ENCODE measurements at places on chromosomes 16 and 17.

GRCh38 chr16:88982286-88983084 is 5.5 kb upstream of the CBFA2T3 start:
- DNase-seq, result no peak

DNA sequence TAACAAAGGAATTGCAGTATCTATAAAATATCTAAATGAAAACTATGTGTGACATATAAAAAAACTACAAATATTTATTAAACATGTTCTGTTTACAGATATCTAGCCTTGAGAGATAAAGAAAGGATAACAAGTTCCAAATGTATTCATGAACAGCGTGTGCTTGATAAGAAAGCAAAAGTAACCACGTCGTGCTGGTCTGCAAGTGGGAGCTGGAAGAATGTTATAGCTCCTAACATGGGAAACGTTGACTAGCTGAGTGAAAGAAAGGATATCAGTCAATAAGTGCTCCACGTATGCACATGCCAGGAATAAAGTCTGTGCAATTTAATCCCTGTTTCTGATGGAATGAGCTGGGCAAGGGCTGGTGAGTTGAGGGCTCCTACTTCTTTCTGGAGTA is 71.2 kb upstream of the CDYL2 start:
- DNase-seq, result no peak

DNA sequence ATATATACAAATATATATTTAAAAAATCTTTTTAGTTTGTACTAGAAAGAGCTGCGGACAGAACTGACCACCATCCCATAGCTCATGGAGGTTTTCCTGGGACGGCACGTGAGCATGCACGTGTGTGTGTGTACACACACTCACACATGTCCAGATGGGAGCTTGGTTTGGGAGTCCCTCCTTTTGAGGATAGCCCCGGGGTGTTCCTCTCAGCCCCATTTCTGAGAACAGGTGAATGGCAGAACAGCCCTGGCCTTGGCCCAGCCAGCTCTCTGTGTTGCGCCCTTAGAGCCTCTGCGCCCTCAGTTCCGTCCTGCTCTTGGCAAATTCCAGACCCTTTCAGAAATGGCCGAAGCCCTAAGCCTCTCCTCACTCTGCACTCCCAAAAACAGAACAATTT is 70.1 kb downstream of the AMFR start:
- DNase-seq, result no peak

DNA sequence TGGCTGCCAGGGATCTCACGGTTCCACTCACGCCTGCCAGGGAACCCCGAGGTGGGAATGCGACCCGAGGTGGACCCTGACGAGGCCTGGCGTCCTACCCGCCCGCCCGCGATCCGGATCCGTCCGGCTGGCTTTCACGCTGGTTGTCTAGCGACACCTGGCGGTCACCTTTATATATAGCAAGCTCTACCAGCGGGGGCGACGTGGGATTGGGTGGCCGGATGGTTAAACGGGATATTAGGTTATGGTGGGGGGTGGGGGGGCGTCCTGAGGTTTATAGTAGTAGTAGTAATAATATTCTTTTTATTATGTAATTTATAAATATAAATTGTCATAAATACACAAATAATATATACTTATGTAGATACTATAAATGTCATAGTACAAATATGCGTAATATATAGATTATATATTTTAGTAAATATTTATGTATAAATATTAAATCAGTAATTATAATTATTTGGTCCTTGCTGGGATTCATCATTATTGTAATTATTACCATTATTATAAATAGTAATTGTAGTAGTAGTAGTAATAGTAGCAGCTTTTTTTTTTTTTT is 136.9 kb downstream of the KCNJ12 start:
- DNase-seq, result peak; percentile 34

DNA sequence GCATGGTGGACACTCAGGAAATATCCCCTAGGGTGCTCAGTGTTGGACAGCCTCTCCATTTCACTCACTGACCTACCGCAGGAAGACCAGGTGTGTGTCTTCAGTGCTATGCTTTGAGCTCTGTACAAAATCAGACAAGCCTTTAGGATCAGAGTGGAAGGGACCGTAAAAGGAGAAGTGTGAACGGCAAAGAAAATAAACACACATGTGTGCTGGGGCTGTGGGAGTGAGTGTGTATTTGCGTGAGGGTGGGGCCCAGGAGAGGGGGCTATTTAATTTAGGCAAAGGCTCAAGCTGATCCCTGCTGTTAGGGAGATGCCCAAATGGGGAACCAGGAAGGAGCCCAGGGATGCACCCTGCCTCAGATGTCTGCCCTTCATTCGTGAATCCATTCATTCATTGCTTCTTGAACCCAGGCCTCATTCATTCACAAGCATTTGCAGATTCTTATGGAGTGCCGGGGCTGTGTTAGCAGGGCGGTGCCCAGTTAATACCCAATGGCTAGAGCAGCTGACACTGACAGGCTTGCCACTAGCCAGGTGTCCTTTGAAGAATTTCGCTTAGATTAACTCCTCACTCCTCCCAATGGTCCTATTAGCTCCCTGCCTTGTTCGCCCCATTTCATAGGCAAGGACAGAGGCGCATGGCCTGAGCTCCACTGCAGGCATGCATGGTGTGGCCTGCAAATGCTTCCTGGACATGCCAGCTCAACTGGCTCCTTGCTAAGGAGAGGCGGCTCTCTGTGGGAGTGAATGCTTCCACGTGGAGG is 296.7 kb upstream of the FOXF1 start:
- DNase-seq, result no peak

DNA sequence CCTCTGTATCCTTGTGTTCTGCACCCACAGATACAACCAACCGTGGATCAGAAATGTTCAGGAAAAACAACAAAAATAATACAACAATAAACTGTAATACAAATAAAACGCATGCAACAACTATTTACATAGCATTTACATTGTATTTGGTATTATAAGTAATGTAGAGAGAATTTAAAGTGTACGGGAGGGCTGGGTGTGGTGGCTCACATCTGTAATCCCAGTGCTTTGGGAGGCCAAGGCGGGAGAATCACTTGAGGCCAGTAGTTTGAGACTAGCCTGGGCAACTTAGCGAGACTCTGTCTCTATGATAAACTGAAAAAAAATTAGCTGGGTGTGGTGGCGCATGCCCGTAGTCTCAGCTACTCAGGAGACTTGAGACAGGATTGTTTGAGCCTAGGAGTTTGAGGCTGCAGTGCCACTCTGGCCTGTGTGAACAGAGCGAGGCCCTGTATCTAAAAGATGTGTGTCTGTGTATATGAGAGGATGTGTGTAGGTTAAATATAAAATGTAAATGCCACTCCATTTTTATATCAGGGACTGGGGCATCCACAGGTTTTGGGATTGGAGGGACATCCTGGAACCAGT is 13.3 kb downstream of the SEC14L1 start:
- DNase-seq, result no peak

- DNase-seq, result no peak
These were observed 14.4 kb downstream of the GUCY2D start for GRCh38 chr17:8016632-8017424.

DNA sequence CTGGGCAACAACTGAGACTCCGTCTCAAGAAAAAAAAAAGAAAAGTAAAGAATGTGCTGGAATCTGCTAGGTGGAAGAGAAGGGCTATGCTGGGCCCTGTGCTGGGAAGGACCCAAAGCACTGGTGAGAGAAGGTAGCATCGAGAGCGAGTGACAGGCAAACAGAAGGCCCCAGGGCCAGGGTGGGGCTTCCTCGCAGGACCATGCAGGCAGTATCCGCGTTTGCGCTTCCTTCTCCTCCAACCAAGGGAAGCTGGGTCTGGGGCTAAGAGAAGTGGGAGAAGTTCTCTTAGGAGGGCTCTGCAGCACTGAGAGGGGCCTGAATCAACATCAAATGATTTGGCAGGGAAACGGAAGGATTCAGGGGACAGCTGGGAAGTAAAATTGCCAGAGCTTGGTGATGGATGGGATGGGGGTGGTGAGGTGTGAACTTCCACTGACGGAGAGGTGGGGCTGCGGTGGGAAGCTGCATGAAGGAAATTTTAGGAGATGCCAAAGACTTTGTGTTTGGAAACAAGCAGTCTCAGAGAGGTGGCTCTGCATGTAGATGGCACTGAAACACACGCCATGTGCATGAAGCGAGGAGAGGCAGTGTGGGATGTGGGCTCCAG is 5.2 kb upstream of the ECI1 start:
- DNase-seq, result no peak

DNA sequence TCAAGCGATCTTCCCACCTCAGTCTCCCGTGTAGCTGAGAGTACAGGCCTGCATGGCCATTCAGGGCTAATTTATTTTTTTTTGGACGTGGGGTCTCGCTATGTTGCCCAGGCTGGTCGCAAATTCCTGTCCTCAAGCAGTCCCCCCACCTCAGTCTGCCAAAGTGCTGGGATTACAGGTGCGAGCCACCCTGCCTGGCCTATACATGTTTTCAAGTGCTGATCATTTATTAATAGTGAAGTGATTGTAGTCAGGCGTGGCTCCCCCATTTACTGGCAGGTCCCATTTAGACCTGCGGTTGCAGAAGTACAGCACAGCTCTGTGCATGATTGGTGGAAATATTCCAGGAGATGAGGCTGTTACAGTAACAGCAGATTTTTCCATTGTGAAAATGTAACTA is 8.4 kb downstream of the FOXK2 start:
- DNase-seq, result no peak

DNA sequence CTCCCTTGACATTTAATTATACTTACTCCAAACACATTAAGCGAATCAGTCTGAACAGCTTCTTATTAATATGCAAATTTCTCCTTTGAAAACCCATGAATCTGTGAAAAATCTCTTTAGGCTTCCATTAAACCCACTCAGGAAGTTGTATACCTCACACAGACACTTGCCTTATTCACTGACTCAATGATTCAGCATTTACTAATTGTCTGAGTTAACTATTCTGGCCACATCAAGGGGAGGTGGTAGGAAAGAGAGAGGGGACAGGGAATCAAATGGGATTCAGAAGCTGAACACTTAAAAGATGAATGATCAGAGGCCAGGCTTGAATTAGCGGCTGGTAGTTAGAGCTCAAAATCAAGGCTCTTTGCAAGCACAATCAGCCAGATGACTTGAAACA is 70.0 kb downstream of the HS3ST3A1 start:
- DNase-seq, result no peak

GRCh38 chr16:19001788-19002187 is 18.1 kb downstream of the TMC7 start:
- no peak for DNase-seq

DNA sequence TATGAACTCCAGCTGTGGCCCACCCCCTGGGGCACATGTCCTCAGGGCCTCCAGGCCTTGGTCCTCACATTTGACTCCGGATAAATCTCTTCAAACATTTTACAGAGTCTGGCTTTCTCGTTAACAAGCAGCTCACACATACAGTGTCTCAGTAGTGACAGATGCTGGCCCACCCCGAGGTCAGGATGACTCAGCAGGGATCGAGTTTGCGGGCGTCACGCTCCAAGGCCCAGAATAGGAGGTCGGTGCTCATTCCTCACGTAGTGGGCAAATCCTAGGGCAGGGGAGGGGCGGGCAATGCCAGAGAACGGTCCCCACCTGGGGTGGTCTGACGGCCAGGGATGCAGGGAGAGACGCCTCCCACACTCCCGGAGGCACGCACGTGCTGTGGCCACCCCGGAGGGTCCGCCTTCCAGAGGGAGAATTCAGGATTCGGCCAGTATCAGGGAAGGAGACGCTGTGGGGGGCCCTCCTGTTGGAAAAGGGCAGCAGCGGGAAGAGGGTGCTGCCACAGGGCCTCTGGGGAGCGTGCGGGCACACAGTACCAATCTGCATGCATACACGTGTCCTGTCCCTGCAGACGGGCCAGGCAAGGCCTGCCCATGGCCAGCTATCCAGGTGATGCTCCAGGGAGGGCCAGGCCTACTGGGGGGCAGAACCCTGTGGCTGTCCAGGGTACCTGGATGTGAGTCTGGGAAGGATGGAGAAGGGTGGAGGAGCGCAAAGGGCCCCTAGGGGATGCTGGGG is 8.6 kb downstream of the SLC7A5 start:
- DNase-seq, result no peak

- DNase-seq, result no peak
These were observed 808.8 kb upstream of the EEF2KMT start for GRCh38 chr16:5906351-5906750.

DNA sequence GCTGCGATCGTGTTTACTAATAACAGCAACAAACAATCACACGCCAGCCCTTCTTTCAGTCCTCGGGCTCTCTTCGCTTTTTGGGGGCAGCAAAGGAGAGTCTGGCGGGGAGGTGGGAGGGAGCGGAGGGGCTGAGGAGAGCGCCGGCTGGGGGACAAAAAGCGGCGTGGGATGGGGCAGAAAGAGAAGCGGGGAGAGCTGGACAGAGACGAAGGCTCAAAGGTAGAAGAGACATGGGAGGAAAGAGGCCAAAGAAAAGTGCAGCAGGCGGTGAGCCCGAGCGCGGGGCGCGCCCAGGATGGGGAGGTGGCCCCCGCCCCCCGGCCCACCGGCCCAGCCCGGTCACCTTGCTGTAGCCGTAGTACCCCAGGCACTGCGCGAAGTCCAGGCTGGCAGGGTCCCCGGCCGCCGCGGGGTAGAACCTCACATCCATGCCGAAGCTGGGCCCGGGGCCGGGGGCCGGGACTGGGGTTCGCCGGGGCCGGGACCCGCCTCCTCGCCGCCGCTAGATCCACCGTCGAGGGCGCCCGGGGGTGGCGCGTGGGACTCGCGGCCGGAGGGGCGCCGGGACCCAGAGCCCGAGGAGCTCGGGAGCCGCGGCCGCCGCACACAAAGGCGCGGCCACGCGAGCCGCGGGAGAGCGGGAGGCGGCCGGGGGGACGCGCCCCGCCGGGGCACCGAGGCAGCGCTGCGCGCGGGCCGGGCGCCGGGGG is 496 bp downstream of the TOX3 start:
- DNase-seq, result no peak

DNA sequence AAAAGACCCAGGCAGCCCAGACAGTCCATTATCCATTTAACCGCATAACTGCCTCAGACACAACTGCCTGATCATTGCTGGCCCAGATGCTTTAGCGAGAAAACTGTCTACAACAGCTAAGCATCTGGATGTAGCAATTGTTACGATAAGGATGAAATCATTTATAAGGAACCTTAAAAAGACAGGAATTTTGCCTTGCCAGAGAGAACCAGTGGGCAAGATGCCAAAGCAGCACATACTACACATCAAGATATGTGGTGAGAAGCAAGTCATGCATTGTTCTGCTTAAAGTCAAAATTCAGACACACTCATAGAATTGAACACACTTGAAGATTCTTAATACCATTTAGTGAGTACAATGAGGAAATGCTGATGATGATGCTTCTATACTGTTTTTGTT is 1525.3 kb downstream of the CDH8 start:
- DNase-seq, result no peak

DNA sequence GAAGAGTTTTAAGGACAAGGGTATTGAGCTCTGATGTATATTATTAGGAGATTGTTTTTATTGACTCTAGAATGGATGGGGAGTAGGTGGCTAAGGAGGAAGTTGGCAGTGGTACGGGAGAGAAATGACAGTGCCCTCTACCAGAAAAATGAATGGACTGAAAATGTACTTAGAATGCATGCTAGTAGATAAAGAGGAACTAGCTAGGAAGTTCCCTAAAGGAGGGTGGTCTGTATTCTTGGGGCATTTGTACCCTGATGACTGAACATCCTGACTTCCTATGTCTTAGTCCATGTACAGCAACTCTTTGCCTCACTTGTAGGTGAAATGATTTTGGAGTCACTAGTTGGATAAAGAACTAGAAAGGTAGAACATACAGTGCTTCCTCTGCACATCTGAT is 581.5 kb upstream of the RBFOX1 start:
- no peak for DNase-seq

GRCh38 chr16:2160915-2161551 is 5.5 kb downstream of the TRAF7 start:
- no peak for DNase-seq
